HT1080 (cell line): ENCODE measurements at places on chromosomes 7 and 10. TPM values are rescaled to one million over a fixed set of nuclear protein-coding genes. Genes with fewer than 3 reads are reported as not detected.
A peak's percentile ranks its signal among the peaks of the same experiment; 100 is the strongest.

AVPI1 gene
- 27.4 and 34.9 TPM in 2 replicates for total RNA-seq

DNAH11 gene
- total RNA-seq = 6.1 and 7.5 TPM in 2 replicates

C10orf67 gene
- 0.10 and 0.50 TPM in 2 replicates for total RNA-seq

DNA sequence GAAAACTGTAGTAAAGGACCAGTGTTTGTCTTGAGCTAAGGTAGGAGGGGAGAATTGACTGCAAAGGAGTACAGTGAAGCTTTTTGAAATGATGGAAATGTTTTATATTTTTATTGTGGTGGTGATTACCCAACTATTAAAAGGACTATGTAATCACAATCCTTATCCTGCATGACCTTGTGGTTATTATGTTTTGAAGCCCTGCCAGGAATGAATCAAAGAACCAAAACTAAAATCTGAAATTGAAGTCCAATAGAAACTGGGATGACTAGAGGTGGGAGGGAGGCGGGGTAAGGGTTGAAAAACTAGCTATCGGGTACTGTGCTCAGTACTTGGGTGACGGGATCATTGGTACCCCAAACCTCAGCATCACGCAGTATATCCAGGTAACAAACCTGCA is 8.2 kb downstream of the CCDC7 start:
- DNase-seq = no peak

GRCh38 chr10:47301833-47302232 is 1.8 kb downstream of the GDF10 start:
- no peak for DNase-seq

GRCh38 chr10:28627102-28627501 is 50.2 kb upstream of the BAMBI start:
- DNase-seq = no peak

DNA sequence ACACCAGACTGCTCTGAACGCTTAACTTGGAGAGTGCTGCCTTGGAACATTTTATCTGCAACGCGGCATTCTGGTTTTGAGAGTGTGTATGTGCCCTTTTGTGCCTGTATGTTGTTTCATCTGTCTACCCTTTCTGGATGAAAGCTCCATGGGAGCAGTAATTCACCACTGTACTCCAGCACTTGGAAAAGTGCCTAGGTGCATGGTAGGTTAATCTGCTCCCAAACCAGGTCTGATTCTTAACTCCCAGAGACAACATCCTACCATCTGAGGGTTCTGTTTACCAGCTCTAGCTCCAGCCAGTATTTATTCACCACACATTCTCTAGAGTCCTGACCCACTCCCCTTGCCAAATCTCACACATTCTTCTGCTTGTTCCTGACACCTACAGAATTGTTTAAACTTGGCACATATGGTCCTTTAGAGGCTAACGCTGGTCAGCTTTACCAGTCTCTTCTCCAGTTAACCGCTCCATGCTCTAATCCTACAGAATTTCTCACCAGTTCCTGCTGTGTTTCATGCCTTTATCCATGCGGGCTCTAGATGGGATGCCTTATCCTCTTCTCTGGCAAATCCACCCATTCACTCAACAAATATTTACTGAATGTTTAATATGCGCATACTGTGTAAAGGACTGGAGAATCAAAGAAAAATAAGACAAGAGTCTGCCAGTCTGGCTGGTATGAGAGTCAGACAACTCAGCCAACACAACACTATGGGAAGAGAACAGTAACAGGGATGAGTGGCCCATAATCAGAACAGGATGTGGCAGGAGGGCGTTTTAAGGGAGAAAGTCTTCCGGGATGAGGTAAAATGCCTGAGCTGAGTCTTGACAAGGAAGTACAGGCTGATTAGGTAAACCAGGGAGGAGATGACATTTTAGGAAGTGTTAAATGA is 46.3 kb downstream of the MTPN start:
- peak; percentile 64 for DNase-seq

DNA sequence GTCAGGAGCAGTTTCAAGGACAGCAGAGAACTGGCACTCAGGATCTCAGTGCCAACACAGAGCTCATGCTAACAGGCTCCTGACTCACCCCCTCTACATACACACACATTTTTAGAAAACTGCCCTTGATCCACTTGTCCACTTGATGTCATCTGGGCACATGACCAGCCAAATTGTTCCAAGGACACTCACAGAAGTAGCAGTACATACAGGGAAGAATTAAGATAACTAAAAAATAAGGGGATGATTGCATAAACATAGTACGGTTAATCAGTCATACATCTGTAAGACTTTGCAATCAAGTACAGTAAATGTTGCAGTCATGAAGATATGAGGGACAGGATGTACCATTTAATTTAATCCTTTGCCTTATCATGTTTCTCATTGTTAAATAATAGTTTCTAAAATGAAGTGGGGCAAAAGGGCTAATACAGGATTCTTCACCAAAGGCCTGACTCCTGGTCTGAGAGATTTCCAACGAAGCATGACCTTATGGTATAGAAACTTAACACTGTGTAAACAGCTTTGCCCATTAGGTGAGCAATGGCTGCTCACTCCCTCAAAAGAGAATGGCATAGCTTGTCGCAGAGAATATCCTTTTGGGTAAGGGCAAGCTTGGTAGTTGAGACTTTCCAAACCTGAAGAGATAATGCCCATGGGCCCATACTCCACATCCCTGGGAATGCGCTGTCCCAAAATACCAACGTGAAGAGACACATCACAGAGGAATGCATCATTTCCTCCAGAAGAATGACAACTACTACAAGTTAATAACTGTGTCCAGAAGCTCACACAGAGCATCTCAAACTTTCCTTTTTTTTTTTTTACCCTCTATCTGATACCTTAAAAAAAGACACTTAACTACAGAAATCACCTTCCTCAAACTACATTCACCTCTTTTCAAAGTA is 94.1 kb downstream of the ARMH3 start:
- DNase-seq = peak; percentile 67

DNA sequence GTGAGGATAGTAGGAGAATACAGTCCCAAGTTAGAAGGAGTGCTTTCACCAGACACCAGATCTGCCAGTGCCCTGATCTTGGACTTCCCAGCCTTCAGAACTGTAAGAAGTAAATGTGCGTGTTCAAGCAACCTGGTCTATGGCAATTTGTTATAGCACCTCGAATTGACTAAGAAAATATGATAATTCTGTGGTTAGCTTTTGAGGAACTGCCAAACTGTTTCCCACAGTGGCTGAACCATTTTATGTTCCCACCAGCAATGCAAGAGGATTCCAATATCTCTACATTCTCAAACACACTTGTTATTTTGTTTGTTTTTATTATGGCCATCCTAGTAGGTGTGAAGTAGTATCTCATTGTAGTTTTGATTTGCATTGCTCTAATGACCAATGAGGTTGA is 47.0 kb downstream of the RBM20 start:
- no peak for DNase-seq

- DNase-seq = no peak
These were observed 847 bp downstream of the BTAF1 start for GRCh38 chr10:91924212-91925021.
